ENCODE measurements at places on chromosomes 4 and X.

GRCh38 chr4:45865781-45866180 is 258.1 kb downstream of the GABRG1 start:
- DNase-seq = no peak

- DNase-seq = no peak
Measured at GRCh38 chr4:184355111-184355604, 119.2 kb downstream of the IRF2 start.

- no peak for DNase-seq
Measured at GRCh38 chrX:30577362-30577991, at the start of gene TASL. Gene TASL (minus strand): TSS chrX:30577766. CDS start chrX:30560355, 17,411 bp downstream.

- peak; percentile 39 for DNase-seq
Measured at GRCh38 chrX:119325456-119325855, 73.7 kb upstream of the SLC25A43 start.

DNA sequence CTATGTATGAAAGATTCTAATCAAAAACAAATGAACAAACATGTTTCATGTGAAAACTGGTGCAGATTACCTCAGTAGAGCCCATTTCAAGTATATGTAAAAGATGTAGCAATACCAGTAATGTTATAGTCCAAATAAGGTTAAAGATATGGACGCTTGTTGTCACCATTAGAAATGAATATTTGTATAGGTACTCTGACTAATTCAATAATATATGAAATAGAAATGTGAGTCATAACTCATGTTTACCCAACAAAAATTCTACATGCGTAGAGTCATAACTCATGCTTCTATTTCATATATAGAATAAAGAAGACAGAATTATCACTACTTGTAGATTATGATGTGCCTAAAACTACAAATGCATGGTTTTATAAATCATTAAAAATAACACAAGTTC is 739.1 kb upstream of the DIAPH2 start:
- DNase-seq = no peak

- no peak for DNase-seq
Measured at GRCh38 chr4:12403175-12403574, 974.5 kb upstream of the HS3ST1 start.

- DNase-seq = no peak
Measured at GRCh38 chr4:152778656-152779512, 646 bp downstream of the TIGD4 start.

DNA sequence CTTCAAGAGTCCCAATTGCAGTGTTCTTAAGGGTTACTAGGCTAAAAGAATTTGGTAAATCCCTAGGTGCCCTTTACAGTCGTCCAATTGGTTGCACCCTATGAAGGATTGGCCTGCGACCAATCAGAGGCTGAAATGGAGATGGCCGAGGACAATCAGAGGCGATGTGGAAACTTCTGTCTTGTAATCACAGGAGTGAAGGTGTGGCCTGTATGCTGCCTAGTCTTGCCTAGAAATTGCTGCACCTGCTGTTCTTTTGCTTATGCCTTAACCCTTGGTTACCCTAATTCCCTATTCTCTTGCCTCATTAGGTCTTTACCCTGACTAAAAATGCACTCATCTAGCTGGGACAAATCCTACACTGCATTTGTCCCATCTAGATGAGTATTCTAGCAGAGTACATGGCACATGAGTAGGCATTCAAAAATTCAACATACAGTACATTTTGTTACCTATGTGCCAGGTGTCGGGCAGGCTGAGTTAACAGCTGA is 1.0 kb upstream of the DCK start:
- DNase-seq = peak; percentile 52
